ENCODE measurements at places on chromosomes 1 and 21.

- DNase-seq: no peak
Observed at GRCh38 chr1:63601061-63601460, 7.8 kb downstream of the PGM1 start.

DNA sequence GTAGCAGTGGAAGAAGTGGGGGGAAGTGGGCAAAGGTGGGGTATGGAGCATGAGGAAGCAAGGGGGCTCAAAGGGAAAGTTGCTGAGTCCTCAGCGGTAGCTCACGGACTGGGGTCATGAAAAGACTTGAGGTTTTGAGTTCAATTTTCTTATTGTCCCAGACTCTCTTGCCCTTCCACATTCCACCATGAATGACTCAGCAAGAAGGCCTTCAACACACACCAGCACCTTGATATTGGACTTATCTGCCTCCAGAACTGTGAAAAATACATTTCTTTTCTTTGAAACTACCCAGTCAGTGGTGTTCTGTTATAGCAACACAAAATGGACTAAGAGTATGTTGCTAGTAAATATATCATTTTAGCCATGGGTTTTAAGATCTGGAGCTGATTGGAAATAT, 17.3 kb upstream of the RHBDL2 start:
- DNase-seq: peak; percentile 39

DNA sequence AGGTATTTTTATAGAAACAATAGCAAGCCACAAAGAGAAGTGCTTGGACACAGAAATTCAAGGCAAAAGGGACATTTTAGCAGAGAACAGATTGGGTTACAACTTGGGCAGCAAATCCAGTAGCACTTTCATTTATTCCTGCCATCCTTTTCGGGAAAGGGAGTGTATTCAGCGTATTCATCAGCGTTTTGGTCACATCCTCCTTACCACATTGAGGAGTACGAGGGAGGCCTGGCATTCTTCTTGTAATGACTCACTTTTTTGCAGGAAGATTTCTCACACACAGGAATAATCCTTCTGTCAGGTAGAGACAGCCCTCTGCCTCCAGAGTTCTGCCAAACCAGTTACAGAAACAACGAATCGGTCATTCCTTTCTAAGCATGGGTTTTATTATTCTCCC, 18.1 kb upstream of the FAM78B start:
- peak; percentile 2 for DNase-seq

- DNase-seq: no peak
Observed at GRCh38 chr1:55384637-55385036, 169.5 kb upstream of the USP24 start.

DNA sequence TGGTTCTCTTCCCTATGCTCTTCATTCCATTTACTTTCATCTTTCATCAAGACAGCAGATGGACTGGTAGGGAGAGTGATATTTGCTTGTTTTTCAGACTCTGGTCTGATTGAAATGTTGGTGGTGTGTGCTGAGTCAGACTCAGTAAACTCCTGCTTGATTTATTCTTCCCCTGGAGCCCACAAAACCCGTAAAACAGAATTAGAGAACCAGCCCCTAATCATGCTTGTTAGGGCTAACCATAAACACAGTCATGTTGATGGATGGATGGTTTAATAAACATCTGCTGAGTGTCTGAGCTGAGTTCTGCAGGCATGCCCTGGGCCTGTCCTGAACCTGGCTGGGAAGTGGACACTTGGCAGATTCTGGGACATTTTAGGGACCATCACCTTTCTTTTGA, 24.8 kb downstream of the NOS1AP start:
- peak; percentile 12 for DNase-seq

DNA sequence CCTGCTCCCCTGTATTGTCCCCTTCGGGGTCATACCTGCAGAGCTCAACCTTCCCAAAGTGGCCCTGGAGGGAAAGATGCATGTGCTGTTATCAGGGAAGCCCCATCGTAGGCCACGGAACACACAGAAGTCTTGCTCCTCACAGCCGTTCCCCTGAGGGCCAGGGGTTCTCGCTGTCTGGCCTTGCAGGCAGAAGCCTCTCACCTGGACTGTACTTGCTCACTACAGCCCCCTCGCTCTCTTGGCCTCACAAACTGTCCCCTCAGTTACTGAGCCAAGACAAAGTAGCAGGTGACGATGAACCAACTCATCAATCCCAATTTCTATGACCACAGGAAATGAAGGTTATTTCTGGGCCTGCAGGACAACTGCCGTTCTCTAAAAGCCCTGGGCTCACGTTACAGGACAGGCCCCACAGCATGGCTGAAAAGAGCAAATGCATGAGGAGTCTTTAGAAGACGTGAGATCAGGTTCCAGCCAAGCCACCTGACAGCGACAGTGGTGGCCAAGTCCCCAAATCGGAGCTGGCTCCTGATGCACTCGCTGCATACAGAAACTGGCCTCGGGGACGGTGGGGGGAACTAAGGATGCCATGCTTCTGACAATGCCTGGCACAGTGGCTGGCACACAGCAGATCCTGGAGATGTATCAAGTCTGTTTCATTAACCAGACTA, 95.0 kb downstream of the RAVER2 start:
- DNase-seq: no peak

DNA sequence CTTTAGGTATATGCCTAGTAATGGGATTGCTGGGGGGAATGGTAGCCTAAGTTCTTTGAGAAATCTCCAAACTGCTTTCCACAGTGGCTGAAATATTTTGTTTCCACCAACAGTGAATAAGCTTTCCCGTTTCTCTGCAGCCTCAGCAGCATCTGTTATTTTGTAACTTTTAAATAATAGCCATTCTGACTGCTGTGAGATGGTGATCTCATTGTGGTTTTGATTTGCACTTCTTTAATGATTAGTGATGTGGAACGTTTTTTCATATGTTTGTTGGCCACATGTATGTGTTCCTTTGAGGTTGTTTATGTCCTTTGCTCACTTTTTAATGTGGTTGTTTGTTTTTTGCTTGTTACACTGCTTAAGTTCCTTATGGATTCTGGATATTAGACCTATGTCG, 237.4 kb downstream of the CENPF start:
- DNase-seq: peak; percentile 44

GRCh38 chr1:24027838-24028468, 47.8 kb upstream of the SRSF10 start:
- DNase-seq: peak; percentile 54

- DNase-seq: peak; percentile 91
Observed at GRCh38 chr1:216600730-216601609, 122.3 kb downstream of the ESRRG start.

- no peak for DNase-seq
Observed at GRCh38 chr1:108533351-108534083, 26.4 kb upstream of the EEIG2 start.

DNA sequence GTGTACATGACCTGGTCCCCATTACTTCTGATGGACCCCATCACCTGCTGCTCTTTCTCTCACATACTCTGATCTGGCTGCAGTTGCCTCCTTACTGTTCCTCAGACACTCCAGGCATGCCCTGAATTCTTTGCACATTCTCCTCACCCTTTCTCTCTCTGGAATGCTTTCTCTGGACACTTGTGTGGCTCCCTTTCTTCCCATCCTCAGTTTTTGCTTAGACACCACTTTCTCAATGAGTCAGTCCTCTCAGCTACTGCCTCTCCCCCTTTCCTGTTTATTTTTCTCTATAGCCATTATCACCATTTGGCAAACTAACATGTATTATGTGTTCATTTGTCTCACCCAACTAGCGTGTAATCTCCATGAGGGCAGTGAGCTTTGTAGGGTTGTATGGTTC, 28.1 kb downstream of the PLXNA2 start:
- peak; percentile 69 for DNase-seq

GRCh38 chr1:3333903-3334302, 120.6 kb upstream of the ARHGEF16 start:
- no peak for DNase-seq

- no peak for DNase-seq
Observed at GRCh38 chr21:32340863-32341848, 42.5 kb downstream of the MRAP start.

- peak; percentile 25 for DNase-seq
Observed at GRCh38 chr1:206691604-206692003, 6.9 kb downstream of the MAPKAPK2 start.

DNA sequence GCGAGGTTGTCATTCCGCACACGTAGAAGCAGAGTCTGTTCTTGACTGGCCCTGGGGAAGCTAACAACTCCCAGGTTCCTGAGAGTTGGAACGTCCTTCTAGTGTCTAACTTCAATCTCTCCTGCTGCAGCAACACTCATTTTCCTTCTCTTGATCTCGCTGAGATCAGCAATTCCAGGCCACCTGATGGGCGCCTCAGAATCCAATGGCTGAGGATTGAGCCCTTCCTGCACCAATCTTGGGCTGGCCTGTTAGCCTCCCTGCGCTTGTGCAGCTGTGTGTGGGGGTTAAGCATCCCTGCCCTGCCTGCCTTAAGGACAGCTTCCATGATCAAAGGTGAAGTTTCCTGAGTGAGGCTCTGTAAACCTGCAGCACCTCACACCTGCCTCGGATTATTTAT, 87.9 kb downstream of the SYT2 start:
- DNase-seq: no peak

DNA sequence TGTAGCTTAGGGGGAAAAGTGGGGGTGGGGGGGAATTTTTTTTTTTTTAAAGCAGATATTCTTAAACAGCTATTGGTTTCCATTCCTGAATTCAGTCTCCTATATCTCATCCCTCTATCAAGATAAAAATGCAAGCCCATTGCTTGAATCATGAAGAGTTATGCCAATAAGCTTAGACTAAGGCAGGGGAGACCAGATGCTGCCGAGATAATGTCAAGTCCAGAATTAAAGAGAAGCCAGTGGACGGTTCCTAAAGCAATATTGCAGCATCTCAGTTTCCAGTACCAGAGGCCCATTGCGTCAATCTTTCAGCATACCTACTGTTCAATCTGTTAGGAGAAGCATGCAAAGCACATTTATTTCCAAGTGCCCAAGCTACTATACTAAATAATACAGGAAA, 309.4 kb downstream of the BARHL2 start:
- no peak for DNase-seq

DNA sequence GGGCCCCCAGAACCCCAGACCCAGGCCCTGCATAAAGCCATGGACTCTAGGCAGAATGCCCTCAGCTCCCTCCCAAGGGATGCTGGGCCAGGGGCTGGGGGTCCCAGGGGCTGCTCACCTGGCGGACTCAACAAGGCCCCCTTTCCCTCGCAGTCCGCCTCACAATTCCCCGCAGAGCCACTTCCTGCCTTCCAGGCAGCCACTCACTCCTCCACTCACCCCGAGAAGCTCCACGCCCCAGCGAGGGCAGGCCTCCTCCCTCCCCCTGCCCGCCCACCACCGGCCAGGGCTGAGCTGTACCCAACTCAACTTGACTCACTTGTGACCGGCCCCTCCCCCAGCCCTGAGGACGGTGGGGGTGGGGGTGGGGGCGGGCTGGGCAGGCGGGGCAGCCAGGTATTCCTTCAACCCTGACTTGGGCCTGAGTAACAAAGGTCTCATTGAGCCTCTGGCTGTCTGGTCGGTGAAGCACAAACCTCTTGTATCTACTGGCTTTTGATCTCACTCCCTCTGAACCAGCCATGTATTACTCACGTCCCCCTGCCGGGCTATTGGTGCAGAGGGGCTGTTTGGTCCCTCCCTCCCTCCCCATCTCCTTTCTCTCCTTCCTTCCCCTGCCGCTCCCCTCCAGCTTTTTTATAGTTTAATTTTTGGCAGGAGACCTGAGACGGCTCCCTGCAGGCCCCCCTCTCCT, 5.9 kb downstream of the BLACAT1 start:
- DNase-seq: no peak

- no peak for DNase-seq
Observed at GRCh38 chr1:28365864-28366263, 3.7 kb upstream of the PHACTR4 start.

DNA sequence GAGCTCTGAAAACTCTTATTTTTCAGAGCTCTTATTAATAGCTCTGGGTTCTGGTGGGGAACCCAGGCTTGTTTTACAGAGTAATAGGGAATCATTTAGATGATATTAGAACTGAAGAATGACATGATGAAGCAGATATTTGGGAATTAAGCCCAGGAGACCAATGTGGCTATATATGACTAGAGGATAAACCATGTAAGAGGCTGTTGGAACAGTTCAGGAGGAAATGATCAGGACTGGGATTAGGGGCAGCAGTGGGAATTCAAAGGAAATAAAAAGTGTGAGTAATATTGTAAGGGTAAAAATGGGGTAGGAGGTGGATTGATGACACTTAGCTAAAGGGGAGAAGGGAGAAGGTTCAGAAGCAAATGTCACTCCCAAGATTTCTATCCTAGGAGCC, 58.6 kb downstream of the GIPC2 start:
- peak; percentile 72 for DNase-seq

DNA sequence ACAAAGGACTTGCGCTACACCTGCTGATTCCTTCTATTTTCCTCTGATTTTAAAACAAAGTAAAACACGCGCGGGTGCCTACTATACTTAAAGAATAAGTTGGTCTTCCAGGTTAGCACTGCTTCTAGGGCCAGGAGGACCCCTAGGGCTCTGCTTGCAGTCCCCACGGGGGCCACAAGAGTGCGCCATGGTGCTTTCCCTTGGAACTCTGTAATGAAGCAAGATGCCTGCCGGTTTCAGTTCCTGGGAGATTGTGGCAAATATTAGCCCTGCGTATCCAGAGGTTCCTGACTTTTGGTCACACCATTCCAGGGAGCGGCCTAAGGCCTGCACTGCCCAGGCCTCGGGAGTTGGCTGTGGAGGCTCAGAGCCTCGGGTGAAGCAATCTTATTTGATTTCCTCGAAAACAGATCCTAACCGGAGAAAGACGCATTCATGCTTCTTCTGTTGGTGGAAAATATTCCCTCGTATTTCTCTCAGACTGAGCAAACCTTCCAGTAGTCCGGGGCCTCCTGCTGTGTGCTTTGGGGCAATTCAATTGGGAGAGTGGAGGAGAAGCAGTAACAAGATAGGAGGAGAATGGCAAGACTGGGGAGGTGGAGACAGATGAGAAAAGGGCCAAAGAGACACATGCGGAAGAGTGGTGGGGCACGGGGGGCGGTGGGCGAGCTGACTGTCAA, 25.3 kb downstream of the ADAM30 start:
- DNase-seq: peak; percentile 58

GRCh38 chr21:29800056-29800455, 139.7 kb downstream of the GRIK1 start:
- DNase-seq: no peak

DNA sequence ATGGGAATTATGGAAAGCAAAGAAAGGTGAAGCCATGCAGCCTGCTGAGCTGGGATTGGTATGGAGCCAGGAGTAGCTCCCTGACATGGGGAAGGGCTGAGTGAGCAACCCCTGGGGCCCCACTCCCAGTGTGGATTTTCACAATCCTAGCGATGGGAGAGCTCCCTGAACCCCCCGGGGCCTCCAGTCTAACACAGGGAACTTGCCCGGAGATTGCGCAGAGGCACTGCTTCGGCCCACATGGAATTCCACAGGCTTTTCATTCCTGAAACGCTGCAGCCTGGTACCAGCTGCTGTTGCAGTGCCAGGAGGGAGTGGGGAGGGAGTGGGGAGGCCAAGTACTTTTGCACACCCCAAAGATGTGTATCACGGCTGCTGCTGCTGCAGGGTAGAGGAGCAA, 110.4 kb upstream of the C21orf91 start:
- DNase-seq: no peak

GRCh38 chr1:219568733-219569132, 44.2 kb downstream of the ZC3H11B start:
- no peak for DNase-seq

DNA sequence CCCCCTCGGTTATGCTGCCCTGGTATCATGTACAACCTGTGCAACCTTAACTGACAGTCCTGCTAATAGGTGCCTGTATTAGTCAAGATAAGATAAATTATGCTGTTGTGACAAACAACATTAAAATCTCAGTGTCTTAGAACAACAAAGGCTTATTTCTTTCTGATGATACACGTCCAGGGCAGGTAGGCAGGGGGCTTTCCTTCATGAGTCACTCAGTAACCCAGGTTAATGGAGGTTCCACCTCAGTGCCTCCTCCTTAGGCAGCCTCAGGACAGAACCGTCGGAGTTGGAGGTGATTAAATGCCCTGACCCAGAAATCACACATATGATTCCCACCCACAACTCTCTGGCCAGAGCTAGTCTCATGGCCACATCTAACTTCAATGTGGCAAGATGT, 94.6 kb upstream of the CASZ1 start:
- no peak for DNase-seq
